ENCODE measurements at places on chromosomes 3 and 15.
A peak's percentile ranks its signal among the peaks of the same experiment; 100 is the strongest.

- DNase-seq: peak; percentile 44
Measured at GRCh38 chr3:46368569-46368968, 2.2 kb upstream of the CCR5 start.

DNA sequence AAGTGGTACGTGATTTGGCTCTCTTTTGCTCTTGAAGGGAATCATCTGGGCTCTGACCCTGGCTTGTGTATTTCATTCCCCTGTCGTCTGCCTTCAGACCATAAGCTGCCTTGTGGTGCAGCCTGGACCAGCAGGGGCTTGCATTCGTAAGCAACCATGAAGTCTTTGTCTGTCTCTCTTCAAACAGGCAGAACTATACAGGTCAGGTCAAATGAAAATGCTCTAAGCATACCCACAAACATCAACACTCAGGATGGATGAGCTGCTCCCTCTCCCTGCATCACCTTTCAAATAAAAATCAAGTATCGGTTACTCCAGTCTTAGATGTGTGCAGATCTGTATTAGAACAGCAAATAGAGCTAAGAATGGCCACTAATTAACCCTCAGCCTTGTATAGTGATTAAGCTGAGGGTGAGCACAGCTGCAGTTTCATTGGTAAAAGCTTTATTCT lies 268.6 kb upstream of the UBE2E1 start:
- no peak for DNase-seq

GRCh38 chr3:135499426-135499825 lies 466.1 kb upstream of the PPP2R3A start:
- peak; percentile 22 for DNase-seq

DNA sequence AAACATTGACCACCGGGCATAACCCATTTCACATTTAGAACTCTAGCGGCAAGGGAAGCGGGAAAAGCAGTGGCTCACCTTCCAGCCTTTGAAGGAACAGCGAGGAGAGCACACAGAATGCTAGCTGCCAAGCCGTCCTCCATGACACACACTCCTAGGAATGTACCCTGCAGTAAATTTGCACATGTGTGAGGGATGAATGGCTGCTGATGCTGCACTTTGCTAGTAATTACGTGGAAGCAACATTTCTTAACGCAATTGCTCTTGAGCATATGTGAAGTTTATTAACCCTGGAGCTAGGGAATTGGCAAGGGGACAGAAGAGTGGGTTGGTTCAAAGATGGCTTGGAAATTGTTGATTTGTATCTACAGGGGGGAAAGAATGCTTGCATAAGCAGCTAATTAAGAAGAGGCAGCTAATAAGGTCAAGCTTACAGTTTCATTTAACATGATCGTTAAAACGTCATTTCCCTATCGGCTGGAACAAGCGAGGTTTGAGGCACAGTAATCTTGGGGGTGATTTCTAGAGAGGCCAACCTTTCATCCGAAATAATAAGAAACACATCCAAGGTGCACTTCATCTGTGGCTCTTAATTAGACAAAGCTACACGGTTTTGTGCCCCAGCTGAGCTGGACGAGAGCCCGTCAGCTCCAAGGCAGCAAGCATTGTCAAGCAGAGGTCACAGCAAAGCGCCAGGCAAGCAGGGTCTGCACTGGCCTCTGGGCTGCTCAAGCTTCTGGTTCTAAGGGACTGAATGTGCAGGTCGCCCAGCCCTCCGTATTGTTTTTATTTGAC lies 123.4 kb downstream of the CHSY1 start:
- peak; percentile 79 for DNase-seq

DNA sequence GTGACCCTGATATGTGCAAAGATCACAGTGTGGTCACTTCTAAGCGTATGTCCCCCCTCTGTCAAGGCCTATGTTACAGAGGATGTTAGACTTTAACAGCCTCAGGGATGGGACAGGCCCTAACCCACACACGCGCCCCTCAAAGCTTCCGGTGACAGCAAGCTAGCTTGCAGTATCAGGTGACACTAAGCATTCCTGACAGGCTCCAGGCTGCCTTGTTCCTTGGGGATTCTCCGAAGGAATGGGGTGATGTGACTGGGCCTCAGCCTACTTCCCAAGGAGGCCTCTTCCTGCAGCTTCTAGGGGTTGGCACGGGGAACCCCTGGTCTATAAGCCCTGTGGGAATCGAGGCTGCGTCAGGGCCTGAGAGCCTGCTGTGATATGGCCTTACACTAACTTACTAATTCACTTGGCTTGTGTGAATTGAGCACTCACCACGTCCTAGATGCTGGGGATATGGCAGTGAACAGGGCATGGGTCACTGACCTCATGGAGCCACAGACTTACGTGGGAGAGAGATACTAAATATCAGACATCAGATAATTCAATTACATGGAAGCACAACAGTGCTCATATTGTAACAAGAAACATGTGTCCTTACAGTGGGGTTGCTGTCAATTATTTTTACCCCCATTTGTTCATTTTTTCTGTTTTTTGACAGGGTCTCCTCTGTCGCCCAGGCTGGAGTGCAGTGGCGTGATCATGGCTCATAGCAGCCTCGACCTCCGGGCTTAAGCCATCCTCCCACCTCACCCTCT lies 11.4 kb upstream of the SPTBN5 start:
- no peak for DNase-seq

DNA sequence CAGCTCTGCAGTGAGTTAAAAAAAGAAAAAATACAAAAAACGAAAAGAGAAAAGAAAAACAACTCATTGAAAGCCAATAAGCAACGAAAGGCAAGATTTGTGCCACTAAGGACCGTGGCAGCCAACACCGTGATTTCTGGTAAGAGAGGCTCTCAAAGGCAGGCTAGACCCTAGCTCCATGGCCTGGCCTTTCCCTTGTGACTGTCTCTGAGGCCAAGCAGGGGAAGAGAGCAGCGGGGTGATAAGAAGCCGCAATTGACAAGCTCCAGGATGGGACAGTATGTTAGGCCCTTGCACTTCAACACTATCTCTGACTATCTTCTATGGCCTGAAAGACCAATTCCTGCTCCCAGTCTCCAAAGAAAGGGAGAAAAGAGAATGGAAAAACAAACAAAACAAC lies 12.4 kb downstream of the APOD start:
- DNase-seq: no peak

DNA sequence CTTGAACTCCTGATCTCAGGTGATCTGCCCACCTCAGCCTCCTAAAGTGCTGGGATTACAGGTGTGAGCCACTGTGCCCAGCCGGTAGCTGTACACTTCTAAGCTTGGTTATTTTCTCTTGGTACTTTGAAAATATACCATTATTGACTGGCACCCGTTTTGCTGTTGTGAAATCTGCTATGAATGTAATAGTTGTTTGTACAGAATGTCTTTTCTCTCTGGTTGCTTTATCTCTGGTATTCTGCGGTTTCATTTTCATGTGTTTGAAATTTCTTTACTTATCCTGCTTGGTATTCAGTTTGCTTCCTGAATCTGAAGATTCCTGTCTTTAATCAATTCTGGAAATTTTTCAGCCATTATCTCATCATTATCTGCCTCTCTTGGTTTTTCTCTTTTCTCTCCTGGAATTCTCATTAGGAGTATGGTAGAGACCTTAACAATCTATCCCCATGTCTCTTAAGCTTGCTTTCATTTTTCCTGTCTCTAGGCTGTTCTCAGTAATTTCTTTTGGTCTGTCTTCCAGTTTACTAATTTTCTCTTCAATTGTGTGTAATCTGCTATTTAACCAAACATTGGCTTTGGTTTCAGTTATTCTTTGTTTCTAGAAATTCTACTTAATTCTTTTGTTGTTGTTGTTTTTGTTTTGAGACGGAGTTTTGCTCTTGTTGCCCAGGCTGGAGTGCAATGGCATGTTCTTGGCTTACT lies 2.8 kb upstream of the PAK2 start:
- no peak for DNase-seq

- DNase-seq: no peak
Measured at GRCh38 chr3:150174179-150174578, 203.5 kb upstream of the PFN2 start.

GRCh38 chr3:195182470-195182795 lies 88.5 kb downstream of the XXYLT1 start:
- peak; percentile 36 for DNase-seq

- DNase-seq: no peak
Measured at GRCh38 chr3:40502034-40502433, 3.8 kb upstream of the ZNF620 start.

GRCh38 chr3:73399106-73399505 lies 225.6 kb downstream of the PDZRN3 start:
- DNase-seq: peak; percentile 14

- DNase-seq: peak; percentile 15
Measured at GRCh38 chr3:79414806-79415205, 353.0 kb downstream of the ROBO1 start.

DNA sequence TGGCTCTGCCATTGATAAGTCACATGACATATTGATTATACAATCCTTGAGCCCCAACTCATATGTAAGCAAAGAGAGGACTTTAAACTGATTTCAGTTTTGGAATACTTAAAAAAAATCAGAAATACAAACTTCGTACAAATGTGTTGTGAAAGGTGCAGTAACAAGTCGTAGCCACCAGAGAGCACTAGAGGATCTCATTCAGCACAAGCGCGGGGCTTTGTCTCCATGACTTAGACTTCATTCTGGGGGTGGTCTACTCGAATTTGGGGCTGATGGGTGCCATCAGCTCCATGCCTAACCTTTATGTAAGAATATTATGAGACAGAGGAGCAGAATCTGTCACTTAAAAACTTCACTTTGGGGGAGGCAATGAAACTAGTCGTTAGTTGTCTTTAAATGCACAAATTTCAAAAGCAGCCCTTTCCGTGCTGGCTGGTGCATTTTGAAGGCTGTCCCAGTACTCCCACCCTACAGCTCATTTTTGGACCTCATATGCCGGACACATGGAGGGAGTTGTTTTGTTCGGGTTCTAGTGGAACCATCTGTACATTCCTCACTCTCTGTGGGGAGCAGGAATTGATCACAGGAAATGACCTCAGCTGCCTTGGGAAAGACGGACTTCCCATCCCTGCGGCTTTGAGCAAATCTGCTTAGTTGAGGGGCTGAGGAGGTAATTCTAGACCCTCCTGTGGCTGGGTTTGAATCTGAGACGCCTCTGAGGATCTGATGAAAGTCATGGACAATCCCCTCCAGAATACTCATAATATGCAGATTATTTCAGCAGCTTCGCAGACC lies 27.5 kb upstream of the MASP1 start:
- peak; percentile 52 for DNase-seq

DNA sequence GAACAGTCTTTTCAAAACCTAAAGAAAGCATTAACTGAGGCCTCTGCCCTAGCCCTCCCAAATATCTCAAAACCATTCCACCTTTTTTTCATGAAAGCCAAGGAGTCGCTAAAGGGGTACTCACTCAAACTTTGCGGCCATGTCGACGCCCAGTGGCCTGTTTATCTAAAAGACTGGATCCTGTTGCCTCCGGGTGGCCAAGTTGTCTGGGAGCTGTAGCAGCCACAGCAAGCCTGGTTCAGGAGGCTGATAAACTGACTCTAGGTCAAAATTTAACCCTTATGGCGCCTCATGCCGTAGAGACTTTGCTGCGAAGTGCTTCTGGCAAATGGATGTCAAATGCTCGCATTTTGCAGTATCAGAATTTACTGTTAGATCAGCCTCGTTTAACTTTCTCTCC lies 39.5 kb downstream of the ZBTB11 start:
- DNase-seq: no peak

- DNase-seq: no peak
Measured at GRCh38 chr15:29428925-29429573, 159.4 kb upstream of the NSMCE3 start.

- no peak for DNase-seq
Measured at GRCh38 chr3:62293051-62293780, 80.1 kb downstream of the FEZF2 start.

- peak; percentile 60 for DNase-seq
Measured at GRCh38 chr15:58269455-58270414, 131.6 kb downstream of the AQP9 start.

DNA sequence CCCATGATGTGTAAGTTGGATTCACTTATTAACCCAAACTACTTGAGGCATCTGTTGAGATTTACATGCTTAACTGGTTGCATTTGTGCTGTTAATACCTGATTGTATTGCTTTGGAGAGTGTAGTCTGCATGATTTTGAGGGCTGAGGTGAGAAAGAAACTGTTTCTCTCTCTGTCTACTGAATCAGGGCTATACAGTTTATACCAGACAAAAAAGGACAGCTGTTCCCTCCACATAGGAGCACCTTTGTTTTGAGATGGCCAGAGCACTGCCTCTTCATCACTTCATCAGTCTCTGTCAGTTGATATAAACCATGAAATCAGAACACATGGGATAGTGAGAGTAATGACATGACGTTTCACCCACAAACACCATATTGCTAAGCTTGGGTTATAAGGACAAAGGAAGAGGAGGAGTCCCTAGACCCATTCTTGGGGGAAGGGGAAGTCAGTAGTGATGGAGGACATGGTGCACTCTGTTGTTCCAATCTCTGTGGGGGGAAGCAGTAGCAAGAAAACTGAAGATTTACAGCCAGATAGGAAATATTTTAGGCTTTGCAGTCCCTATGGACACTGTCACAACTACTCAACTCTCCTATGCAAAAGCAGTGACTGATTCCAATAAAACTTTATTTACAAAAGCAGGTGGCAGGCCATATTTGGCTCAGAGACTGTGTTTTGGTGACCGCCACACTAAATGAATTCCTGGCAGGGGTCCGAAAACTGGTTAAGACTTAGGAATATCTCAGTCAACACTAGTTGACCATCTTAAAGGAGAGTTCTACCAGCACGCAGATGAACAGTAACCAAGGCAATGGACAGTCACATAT lies 123.9 kb upstream of the NR2E3 start:
- DNase-seq: no peak

DNA sequence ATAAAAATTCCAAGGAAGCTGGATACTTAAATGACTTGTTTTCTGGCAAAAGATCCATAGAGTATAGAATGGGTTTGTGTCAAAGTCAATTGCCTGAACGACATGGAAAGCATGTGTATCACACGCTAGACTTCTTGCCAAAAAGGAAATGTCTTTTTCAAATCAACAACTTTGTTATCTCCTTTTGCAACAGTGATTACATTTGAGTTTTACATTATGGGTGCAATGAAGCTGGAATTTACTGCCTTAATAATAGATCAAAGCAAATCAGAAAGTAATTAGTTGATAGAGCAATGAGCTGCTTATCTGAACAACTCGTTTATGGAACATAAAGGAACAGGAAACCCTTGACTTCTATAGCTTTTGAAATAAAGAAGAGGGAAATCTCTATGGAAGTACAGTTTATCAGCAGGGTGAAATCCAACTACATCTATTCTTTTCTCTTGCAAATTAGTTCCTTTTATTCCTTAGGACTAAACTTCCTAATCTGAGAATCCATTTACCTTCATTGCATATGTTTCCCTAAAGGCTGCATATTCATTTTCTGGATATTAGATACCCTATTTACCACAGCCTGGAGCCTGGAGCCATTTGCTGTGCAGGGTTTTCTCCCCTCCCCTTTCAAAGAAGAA lies 415.1 kb upstream of the NECTIN3 start:
- DNase-seq: no peak

- no peak for DNase-seq
Measured at GRCh38 chr15:74826364-74826819, at the start of gene CPLX3. Gene CPLX3, plus strand, starts transcription at chr15:74826627. Its CDS starts 77 bp downstream, at chr15:74826704.
